Chondrocyte (in vitro differentiated cells): ENCODE measurements at places on chromosomes 5 and 9. TPM values are rescaled to one million over a fixed set of nuclear protein-coding genes. Genes with fewer than 3 reads are reported as not detected.

ANKRD18A gene
- total RNA-seq = 0.29 to 5.2 TPM (median 4.5 TPM) in 3 replicates

ANKRD34B gene
- total RNA-seq = not detected in 3 replicates

ELAVL2 gene
- 0.36 to 1.4 TPM (median 0.37 TPM) in 3 replicates for total RNA-seq

LHX3 gene
- total RNA-seq = not detected in 3 replicates

OSMR gene
- total RNA-seq = 20.8 to 43.0 TPM (median 38.5 TPM) in 3 replicates

CD72 gene
- total RNA-seq = 0.51 to 1.1 TPM (median 1.1 TPM) in 3 replicates

ADGRV1 gene
- total RNA-seq = 1.2 to 2.7 TPM (median 1.5 TPM) in 3 replicates

ALDH1A1 gene
- 0.27 TPM in 1 of 3 replicates, not detected in the others for total RNA-seq

NR2F1-AS1 gene
- total RNA-seq = 16.2 to 20.0 TPM (median 19.7 TPM) in 3 replicates

GRCh38 chr9:69443178-69443577 lies 118.2 kb downstream of the ENTREP1 start:
- no peak overlapping the region for H3K27ac ChIP-seq
- H3K4me1 ChIP-seq = peaks cover 27% of the 10 kb centered on the region
- H3K27me3 ChIP-seq = no peaks in the 10 kb centered on the region
- DNase-seq = no peak
- peaks cover 14% of the 10 kb centered on the region for H3K36me3 ChIP-seq

GRCh38 chr9:135076876-135077430 lies 10.5 kb upstream of the OLFM1 start:
- no peak for DNase-seq
- H3K4me3 ChIP-seq = no peak overlapping the region
- no peaks in the 10 kb centered on the region for H3K36me3 ChIP-seq
- peaks cover 42% of the 10 kb centered on the region for H3K27me3 ChIP-seq
- no peak overlapping the region for H3K27ac ChIP-seq
- H3K4me1 ChIP-seq = no peaks in the 10 kb centered on the region

DNA sequence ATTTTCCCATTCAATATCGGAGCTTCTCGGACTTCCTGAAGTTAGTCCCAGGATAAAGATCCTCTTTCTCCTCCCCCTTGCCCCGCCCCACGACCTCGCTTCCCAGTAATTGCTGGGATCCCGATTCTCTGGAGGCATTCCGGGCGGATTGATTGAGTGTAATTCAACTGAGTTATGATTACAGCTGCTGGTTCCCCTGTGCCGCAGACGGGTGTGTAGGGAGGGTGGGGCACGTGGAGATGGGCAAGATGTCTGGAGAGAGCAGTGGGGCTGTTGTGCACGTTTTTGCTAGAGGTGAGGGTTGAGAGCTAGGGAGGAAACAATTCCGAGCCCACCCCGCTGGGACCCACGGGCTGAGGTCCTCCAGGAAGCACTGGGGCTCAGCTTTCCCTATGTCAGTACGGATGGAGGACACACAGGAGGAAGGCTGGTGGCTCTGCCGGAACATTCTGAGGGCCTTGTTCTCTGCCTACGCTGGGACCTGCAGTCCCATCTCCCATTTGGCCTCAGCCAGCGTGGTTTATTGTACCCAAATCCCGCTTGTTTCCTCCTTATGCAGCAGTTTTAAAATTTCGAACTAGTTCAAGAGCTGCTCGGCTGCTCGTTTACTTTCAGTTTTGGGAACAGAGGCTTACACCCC lies 2.4 kb upstream of the DMRT2 start:
- H3K27me3 ChIP-seq = peaks cover 71% of the 10 kb centered on the region
- peaks cover 24% of the 10 kb centered on the region for H3K4me1 ChIP-seq
- no peak overlapping the region for H3K4me3 ChIP-seq
- H3K27ac ChIP-seq = no peak overlapping the region
- DNase-seq = no peak
- peaks cover 5% of the 10 kb centered on the region for H3K36me3 ChIP-seq

GRCh38 chr5:137078171-137078665 lies 420.9 kb downstream of the SPOCK1 start:
- DNase-seq = no peak
- H3K4me1 ChIP-seq = peaks cover 5% of the 10 kb centered on the region
- H3K27me3 ChIP-seq = peaks cover 2% of the 10 kb centered on the region
- H3K4me3 ChIP-seq = no peak overlapping the region

DNA sequence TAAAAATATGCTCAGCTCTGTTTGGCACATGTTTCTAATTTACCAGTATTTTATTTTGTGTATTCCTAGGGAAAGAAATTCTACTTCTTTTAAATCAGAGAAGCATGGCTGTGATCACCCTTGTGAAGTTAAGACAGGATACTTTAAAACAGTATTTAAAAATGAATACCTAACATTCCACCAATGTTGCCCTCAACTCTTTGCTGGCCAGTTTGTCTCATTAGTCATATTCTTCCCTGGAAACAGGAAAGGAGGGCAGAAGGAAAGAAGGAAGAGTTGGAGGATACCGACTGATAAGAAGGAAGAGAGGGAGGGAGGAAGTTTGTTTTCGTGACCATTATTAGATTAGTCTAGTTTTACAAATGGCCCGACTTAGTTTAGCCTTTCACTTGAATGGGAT lies 137.4 kb downstream of the PLK2 start:
- H3K27ac ChIP-seq = peak overlapping the region; percentile 1
- H3K4me1 ChIP-seq = peaks cover 25% of the 10 kb centered on the region
- no peaks in the 10 kb centered on the region for H3K27me3 ChIP-seq
- H3K4me3 ChIP-seq = no peak overlapping the region

DNA sequence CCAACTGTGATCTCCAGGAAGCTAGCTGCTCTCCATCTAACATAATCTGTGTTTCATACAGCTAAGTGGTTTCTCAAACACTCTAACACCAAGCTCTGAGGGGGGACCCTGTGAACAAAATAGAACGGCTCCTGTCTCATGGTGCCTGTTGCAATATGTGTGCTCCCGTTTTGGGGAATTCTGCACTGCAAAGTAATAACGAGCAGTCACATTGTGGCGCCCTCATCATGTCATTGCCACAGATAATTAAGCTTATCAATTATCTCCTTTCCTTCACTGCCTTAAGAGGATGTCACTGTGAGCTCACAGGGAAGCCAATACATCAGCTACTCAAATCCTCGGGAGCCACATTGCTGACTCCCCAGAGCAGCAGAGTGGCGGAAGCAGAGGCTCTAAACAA lies 416.2 kb downstream of the SPOCK1 start:
- DNase-seq = no peak
- H3K36me3 ChIP-seq = no peaks in the 10 kb centered on the region

DNA sequence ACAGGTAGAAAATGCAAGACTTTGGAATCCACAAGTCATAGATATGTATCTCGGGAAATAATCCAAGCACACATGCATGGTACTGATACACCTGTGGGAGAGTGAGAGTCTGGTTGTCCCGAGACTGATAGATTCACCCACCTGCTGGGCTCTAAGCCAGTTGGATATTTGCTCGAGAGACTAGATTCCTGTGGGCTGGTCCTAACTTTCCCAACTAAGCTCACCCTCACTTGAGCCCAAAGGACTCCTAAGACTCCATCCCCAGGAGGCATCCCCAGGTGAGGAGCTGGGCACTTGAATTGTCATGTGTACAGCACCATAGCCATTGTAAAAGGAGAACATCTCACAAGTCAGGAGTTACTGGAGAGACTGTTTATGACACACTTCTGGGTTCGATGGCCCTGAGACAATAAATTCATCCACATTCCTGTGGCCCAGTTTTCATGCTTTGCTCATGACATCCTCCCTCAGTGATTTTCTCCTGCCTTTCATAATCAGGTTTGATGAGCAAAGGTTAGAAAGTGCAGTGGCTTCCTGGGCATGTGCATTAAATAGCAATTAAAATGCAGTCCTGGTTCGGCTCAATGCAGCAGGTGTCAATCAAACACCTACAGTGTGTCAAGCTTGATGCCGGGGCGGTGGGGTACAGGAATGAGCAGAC lies 18.1 kb downstream of the SLC1A1 start:
- H3K4me3 ChIP-seq = no peak overlapping the region
- H3K27me3 ChIP-seq = no peaks in the 10 kb centered on the region
- H3K27ac ChIP-seq = peak overlapping the region; percentile 45
- no peak for DNase-seq
- peaks cover 22% of the 10 kb centered on the region for H3K4me1 ChIP-seq

DNA sequence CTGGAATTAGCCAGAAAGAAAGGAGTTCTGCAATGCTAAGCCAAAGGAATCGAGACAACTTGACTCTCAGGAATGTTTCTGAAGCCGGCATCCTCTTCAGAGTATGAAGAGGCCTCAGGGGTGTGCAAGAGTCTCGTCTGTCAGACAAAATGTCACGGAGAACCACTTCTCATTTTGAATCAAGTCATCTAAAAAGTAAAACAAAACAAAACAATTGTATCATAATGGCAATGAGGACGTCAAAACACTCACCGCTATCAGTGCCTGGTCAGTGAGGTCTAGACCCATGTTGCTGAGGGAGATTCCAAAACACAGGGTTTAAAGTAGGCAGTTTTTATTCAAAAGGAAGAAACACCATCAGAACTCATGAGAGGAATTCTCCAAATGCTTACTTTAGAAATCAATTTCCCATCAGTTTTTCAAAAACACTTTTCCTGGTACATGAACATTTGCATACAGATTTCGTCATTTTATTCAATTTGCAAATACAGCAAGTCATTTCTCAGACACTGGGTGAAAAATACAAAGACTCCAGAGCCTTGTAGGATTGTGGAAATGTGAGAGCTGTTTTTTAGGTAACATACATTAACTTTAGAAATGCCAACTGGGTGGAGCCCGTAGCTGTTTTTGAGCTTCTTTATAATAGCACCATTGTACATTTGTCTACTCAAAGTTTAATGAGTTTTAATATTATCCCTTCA lies 89.5 kb upstream of the MAP3K1 start:
- no peaks in the 10 kb centered on the region for H3K36me3 ChIP-seq
- no peak for DNase-seq
- no peak overlapping the region for H3K4me3 ChIP-seq
- H3K4me1 ChIP-seq = peaks cover 6% of the 10 kb centered on the region

DNA sequence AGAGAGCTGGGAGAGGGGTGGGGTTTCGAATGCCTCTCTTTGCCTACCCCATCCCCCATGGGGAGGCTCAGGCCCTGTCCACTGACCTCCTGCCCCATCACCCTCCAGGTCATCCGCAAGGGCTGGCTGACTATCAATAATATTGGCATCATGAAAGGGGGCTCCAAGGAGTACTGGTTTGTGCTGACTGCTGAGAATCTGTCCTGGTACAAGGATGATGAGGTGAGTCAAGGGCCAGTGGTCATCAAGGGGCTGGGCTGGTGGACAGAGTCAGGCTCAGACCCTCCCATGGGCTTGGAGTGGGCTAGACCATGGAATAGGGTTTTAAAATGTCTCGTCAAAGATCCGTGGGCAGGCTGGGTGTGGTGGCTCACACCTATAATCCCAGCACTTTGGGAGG lies 33.7 kb downstream of the GOLGA2 start:
- H3K4me3 ChIP-seq = no peak overlapping the region
- peaks cover 9% of the 10 kb centered on the region for H3K36me3 ChIP-seq
- no peak for DNase-seq
- peaks cover 29% of the 10 kb centered on the region for H3K4me1 ChIP-seq
- no peaks in the 10 kb centered on the region for H3K27me3 ChIP-seq
- no peak overlapping the region for H3K27ac ChIP-seq

GRCh38 chr5:13749766-13750165 lies 194.7 kb downstream of the DNAH5 start:
- H3K36me3 ChIP-seq = no peaks in the 10 kb centered on the region
- H3K27me3 ChIP-seq = peaks cover 2% of the 10 kb centered on the region
- no peak overlapping the region for H3K27ac ChIP-seq

- H3K4me3 ChIP-seq = no peak overlapping the region
- no peaks in the 10 kb centered on the region for H3K36me3 ChIP-seq
- DNase-seq = no peak
- peaks cover 21% of the 10 kb centered on the region for H3K4me1 ChIP-seq
- no peak overlapping the region for H3K27ac ChIP-seq
These were observed 214.2 kb downstream of the TMEM232 start for GRCh38 chr5:110512266-110512665.

GRCh38 chr9:38417003-38417945 lies 7.0 kb downstream of the IGFBPL1 start:
- DNase-seq = no peak
- H3K27me3 ChIP-seq = no peaks in the 10 kb centered on the region
- H3K4me3 ChIP-seq = no peak overlapping the region
- no peak overlapping the region for H3K27ac ChIP-seq
- H3K4me1 ChIP-seq = peaks cover 12% of the 10 kb centered on the region

GRCh38 chr5:129460936-129461710 lies 1.0 kb downstream of the ADAMTS19 start:
- peaks cover 16% of the 10 kb centered on the region for H3K4me1 ChIP-seq
- H3K36me3 ChIP-seq = no peaks in the 10 kb centered on the region
- H3K27me3 ChIP-seq = peaks cover 45% of the 10 kb centered on the region

GRCh38 chr5:36150676-36151433 lies 832 bp downstream of the LMBRD2 start:
- peaks cover 43% of the 10 kb centered on the region for H3K4me1 ChIP-seq
- H3K27me3 ChIP-seq = no peaks in the 10 kb centered on the region
- H3K4me3 ChIP-seq = peak overlapping the region; percentile 89
- peaks cover 5% of the 10 kb centered on the region for H3K36me3 ChIP-seq
- no peak for DNase-seq
